ENCODE measurements at places on chromosomes 11 and 22.

GRCh38 chr11:124748481-124749343, 3.3 kb downstream of the VSIG2 start:
- DNase-seq = no peak

DNA sequence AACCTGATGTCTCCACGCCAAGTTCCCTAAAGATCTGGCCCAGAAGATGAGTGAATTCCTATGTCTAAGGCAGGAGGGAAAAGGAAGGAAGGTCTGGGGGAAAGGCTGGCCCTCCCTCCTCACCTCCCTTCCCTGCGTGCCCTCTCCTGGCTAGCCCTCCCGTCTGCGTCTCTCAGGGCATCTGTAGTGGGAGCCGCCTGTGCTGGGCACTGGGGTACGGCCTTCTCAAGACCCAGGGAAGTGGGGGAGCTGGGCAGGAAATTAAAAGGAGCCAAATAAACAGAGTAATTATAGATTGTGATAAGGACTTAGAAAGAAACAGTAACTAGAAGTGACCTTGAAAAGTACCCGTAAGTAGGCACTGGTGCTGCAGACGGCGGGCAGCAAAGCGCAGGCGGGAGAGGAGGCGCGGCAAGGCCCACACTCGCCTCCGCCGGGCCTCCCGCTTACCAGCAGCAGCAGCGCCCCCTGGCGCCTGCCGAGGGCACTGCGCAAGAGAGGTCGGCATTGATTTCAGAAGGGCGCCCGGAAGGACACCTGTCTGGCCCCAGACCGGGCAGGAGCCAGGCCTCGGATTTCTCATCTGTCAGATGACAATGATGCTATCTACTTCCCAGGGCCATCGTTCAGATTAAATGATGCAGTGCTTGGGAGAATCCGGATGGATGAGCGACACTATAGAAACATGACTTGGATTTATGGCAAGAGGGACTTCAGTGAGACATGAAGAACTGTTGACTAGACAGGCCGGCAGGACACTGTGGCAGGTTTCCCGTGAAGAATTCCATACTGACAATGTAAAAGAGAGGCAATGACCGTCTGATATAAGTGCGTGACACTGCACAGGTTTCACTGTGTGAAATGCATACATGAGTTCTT, 7.3 kb downstream of the KCNJ1 start:
- peak; percentile 44 for DNase-seq

DNA sequence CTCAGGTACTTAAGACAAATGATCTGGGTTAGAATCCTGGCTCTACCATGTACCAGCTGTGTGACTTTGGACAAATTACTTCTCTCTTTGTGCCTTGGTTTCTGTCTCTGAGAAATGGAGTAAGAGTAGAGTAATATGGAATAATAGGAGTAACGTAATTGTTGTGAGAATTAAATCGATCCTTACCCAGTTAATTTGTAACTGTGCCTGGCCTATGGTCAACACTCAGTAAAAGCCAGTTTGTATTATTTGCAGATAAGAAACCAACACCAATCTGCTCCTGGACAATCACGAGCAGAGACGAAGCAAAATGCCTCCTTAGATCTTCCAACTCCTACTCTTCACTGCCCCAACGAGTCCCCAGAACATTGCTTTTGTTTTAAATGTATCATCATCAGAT, 266.7 kb downstream of the DCDC1 start:
- DNase-seq = no peak

- DNase-seq = peak; percentile 67
Observed at GRCh38 chr11:62124186-62125113, 639 bp downstream of the INCENP start.

GRCh38 chr11:29963796-29964195, 53.0 kb downstream of the KCNA4 start:
- DNase-seq = no peak

GRCh38 chr11:43012606-43013005, 299.2 kb upstream of the API5 start:
- peak; percentile 27 for DNase-seq

- no peak for DNase-seq
Observed at GRCh38 chr11:126853732-126854131, 146.8 kb downstream of the KIRREL3 start.

- DNase-seq = no peak
Observed at GRCh38 chr11:83272627-83273026, 13.5 kb downstream of the CCDC90B start.

GRCh38 chr11:109735128-109735527, 313.1 kb downstream of the C11orf87 start:
- no peak for DNase-seq

- DNase-seq = peak; percentile 94
Observed at GRCh38 chr11:6468712-6469495, 4.8 kb downstream of the TRIM3 start.

GRCh38 chr11:69435161-69435986, 46.1 kb upstream of the LINC01488 start:
- no peak for DNase-seq

DNA sequence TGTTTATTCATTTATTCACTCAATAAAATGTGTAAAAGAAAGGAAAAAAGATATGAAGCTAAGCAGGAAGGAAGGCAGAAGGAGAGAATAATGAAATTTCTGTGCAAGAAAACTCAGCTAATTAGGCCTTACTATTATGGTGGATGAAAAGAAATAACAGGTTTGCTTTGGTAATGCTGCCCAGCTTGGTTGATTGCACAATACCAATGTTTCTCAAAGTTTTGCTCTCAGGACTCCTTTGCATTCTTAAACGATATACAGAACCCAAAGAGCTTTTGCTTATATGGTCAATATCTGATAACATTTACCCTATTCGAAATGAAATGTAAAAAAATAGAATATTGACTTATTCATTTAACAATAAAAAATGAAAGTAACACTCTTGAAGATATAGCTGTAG, 7.3 kb upstream of the CTSC start:
- no peak for DNase-seq

- DNase-seq = peak; percentile 98
Observed at GRCh38 chr11:77073328-77074001, 6.7 kb downstream of the CAPN5 start.

DNA sequence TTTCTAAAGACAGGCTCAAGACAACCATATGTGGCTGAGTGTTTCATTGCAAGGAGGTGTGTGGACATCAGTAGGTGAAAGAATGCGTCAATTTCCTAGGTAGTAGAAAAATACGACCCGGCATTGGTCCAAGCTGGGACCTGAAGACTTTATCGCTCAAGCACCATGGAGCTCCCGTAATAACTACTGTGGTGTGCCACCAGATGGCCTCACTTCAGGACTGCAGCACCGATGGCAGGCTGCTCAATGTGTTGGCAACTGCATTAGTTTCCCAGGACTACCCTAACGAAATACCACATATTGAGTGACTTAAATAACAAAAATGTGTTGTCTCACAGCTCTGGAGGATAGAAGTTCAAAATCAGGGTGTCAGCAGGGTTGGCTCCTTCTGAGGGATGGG, 72.4 kb upstream of the FAT3 start:
- DNase-seq = no peak

DNA sequence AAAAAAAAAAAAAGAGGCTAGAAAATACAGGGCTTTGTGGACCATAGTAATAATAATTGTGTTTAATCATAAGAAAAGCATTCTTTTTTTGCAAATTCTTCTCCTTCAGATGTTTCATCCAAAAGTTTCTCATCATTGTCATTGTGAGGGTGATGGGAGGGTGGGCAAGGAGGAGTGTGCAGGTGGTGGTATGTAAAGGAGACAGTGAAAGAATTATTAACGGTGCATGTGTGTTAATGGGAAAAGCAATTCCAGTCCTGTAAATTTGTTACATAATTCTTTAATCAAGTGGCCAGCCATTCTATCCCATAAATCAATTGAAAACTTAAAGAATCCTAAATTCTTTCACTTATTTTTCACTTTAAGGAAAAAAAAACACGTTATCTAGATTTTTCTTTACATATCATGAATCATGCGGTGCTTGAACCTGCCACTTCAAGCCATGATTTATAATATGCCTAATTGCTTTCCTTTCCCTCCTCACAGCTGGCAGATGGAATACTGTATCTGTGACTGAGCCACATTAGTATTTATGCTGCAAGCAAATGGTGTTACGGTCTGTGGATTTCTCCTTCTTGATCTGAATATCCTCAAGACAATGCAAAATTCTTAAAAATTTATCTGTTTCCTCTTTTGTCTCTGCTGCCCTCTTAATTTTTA, 318.5 kb downstream of the JRKL start:
- DNase-seq = no peak

GRCh38 chr22:45201678-45202332, 38.1 kb downstream of the NUP50 start:
- peak; percentile 43 for DNase-seq

- peak; percentile 34 for DNase-seq
Observed at GRCh38 chr11:20363500-20364340, at the start of gene HTATIP2. TSS of gene HTATIP2 (plus strand) at chr11:20363714. CDS start at chr11:20364238, 524 bp downstream.

DNA sequence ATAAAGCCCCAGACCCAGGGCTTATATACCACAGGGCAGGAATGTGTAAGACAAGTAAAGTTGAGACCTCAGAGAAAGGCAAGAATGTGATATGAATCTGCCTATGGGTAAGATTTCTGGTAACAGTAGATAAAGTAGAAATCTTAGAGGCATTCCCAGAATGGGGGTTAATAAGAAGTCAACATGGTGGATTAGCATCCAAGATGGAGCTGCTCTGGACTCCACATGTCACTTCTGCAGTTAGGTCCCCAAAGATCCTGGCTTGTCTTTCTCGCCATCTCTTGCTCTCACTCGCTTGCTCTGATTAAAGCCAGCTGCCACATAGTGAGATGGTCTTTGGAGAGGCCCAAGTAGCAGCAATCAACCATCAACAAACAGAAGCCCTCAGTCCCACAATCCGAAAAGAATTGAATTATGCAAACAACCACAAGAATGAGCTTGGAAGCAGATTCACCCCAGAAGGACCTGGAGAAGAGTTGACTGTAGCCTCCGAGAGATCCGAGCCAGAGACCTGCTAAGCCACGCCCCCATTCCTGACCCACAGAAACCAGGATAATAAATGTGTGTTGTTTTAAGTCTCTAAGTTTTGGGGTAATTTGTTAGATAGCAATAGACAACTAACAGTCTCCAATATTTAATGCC, 5.4 kb upstream of the C11orf86 start:
- no peak for DNase-seq

DNA sequence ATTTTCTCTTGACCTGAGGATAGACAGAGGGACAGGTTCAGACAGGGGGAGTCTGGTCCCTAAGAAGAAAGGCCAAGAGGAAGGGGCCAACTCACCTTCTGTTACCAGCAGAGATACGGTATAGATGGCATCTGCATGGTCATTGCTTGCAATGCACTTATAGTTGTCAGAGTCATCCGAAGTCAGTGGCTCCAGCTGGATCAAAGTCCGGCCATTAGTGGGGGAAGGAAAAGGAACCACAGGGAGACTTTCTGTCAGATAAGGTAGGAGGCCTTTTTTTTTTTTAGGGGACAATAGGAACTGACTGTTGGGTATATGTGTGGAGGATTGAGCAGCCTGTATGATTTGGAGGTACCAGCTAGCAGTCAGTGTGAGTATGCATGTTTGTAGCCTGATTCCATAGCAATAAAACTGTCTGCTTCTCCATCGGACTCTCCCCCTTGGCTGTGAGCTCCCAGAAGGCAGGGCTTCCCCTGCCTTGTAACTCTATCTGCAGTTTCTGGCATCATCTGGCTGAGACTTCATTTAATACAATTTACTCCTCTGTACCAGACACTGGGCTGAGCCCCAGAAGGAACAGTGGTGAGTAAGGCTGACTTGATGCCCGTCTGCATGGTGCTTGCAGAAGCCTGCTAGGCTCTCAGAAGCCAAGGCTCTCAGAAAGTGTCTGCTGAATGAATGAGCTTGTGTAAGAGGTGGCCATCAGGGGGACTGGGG, 5.7 kb downstream of the IGSF22 start:
- peak; percentile 35 for DNase-seq

DNA sequence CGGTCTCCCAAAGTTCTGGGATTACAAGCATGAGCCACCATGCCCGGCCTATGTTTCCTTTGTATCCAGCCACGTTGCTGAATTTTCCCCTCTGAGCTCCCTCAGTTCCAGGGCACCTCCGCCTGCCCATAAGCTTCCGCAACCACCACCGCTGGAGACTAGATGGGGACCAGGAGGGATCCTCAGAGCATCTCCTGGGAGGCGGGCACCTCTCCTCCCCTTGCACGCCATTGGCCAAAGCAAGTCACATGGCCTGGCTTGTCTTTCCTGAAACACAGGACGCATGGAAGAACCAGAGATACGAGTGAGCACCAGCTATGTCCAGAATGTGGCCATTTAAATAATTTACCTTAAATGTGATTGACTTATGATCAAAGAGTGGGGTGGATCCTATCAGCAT, 388.3 kb downstream of the BRD1 start:
- no peak for DNase-seq

DNA sequence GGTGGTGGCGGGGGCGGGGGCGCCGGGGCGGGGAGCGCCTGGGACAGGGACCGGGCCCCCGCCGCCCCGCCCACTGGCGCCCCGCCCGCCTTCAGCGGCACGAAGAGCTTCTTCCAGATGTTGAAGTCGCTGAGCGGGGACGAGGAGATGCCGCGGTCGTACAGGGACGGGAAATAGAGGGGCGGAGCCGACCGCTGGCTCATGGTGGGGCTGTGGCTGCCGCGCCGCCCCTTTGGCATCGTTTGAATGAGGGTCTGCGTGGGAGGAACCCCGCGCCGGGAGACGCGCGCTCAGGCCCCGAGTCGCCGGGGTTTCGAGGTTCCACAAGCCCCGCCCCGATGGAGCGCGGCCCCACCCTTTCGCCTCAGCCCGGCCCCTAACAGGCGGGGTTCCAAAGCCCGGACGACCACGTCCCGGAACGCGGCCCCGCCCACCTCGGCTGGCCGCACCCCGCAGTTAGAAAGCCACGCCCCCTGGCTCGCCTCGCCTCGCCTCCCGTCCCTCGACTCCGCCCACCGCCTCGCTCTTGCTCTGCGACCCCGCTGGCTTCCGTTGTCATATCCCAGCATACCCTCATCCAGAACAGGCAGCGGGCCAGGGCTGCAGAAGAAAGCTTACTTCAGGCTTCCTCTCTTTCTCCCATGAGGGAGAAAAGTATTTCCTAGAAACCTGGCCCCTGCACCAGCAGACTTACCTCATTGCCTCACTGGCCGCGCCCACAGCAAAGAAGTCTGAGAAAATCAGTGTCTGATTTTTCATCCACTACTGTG, at the start of gene C11orf91:
C11orf91 (minus strand) TSS at position 325 of the 770 bp plus-strand sequence; CDS start at position 239, 86 bp downstream.
- DNase-seq = peak; percentile 99

DNA sequence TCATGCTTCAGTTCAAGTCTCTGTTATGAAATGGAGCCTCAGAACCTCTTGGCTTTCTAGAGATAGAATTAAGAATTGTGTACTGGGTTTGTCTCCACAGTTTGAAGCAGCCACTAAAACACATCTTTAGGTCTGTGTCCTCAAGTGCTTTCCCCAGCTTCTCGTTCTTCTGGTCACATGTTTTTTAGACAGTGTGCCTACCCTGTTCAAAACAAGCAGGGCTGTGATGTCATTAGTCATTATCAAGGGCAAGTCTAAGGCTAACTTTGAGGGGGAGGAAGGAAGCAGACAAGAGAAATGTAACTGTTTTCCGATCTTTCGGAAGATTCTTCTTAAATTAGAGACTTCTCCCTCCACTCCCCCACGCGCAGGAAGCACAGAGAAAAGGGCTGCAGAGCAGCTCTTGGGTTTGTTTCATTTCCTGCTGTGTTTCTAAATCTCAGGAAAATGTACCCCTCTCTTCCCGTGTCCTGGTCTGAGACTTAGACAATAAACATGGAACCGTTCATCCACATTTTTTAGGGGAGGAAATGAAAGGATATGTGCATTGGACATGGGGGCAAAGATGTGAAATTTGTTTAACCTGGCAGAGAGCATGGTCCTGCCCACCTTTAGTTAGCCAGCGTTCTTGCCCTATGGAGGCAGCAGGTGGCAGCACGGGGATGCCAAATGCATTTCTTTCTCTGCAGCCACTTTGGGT, 3.1 kb downstream of the AKIP1 start:
- peak; percentile 66 for DNase-seq

GRCh38 chr11:73401924-73402833, 26.0 kb downstream of the RELT start:
- peak; percentile 7 for DNase-seq

GRCh38 chr11:88158081-88158480, 17.2 kb downstream of the RAB38 start:
- DNase-seq = no peak

Measured in muscle of leg (tissue), 16 donors.